ENCODE measurements at places on chromosomes 5 and 9. TPM values are rescaled to one million over a fixed set of nuclear protein-coding genes. Genes with fewer than 3 reads are reported as not detected.

DNA sequence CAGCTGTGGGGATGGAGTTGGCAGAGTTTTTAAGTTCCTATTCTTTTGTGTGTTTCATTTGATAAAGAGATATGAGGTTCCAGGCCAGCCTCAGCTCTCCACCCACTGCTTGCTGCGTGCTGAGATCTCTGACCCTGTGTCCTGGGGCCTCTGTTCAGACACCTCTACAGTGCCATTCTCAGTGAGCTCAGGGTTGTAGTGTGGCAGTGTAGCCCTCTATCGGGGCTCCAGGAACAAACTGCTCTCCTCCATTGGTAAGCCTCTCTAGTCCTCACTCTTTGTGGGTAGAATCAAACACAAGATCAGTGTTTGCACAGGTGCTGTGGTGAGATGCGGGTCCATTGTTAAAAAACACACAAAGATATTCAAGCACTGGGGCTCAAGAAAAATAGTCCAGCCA lies 386.6 kb upstream of the RPS23 start:
- peaks cover 7% of the 10 kb centered on the region for H3K27me3 ChIP-seq
- no peaks in the 10 kb centered on the region for H3K4me1 ChIP-seq
- DNase-seq, result no peak
- H3K4me3 ChIP-seq, result no peak overlapping the region

The PTPRD gene
- 0.18 TPM for total RNA-seq

DNA sequence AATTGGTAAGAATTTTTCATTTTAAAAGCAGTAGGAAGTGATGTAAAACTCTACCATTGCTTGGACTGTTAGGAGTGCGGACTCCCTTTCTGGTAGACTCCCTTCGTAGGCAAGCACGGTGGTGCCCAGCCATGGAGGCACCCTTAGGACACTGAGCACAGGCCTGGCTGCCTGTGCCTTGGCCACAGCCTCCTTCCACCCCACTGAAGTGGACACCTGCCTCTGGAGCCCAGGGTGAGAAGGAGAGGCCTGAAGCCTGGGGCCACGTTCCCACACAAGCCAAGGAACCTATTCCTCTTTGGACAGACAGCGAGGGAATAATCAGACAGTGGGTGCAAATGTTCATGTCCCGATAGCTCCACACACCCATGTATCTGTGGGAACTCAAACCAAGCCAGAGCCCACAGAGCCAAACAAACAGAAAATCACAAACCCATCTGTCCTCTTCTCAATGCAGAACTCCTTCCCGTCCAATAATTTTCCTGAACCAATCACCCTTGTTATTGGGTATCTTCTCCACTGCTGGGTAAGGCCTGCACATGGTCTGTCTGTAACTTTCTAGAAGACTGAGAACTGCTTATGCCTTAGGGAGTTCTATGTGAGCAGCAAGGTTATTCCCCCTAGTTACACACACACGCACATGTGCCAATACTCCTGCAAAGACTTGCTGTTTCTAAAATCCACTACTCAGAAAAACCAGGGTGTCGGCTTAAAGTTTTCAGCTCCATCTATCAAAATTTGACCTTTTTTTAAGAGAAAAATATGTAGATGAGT lies 45.2 kb downstream of the UBE2QL1 start:
- no peak overlapping the region for H3K27ac ChIP-seq
- no peaks in the 10 kb centered on the region for H3K27me3 ChIP-seq

DNA sequence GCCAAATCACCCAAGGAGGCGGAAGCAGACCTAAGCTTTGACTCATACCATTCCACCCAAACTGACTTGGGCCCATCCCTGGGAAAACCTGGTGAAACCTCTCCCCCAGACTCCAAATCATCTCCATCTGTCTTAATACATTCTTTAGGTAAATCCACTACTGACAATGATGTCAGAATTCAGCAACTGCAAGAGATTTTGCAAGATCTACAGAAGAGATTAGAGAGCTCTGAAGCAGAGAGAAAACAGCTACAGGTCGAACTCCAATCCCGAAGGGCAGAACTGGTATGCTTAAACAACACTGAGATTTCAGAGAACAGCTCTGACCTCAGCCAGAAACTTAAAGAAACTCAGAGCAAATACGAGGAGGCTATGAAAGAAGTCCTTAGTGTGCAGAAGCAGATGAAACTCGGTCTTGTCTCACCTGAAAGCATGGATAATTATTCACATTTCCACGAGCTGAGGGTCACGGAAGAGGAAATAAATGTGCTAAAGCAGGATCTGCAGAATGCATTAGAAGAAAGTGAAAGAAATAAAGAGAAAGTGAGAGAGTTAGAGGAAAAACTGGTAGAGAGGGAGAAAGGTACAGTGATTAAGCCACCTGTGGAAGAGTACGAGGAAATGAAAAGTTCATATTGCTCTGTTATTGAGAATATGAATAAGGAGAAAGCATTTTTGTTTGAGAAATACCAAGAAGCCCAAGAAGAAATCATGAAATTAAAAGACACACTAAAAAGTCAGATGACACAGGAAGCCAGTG lies 15.8 kb upstream of the TTC23L start:
- no peaks in the 10 kb centered on the region for H3K27me3 ChIP-seq
- no peaks in the 10 kb centered on the region for H3K4me1 ChIP-seq

GRCh38 chr5:81506900-81507588 lies 113.1 kb upstream of the ACOT12 start:
- peak; percentile 93 for DNase-seq
- no peaks in the 10 kb centered on the region for H3K36me3 ChIP-seq
- no peak overlapping the region for H3K27ac ChIP-seq
- no peaks in the 10 kb centered on the region for H3K27me3 ChIP-seq
- H3K4me1 ChIP-seq, result no peaks in the 10 kb centered on the region

GRCh38 chr5:88934439-88934838 lies 51.5 kb upstream of the MEF2C start:
- DNase-seq, result no peak
- no peaks in the 10 kb centered on the region for H3K36me3 ChIP-seq
- H3K4me3 ChIP-seq, result no peak overlapping the region
- H3K27me3 ChIP-seq, result no peaks in the 10 kb centered on the region
- no peaks in the 10 kb centered on the region for H3K4me1 ChIP-seq

- no peak for DNase-seq
- no peak overlapping the region for H3K27ac ChIP-seq
- peaks cover 2% of the 10 kb centered on the region for H3K36me3 ChIP-seq
- H3K4me1 ChIP-seq, result peaks cover 42% of the 10 kb centered on the region
Measured at GRCh38 chr5:154196281-154196680, 5.7 kb downstream of the GALNT10 start.

The SLC1A3 gene
- total RNA-seq, result 1.3 TPM

DNA sequence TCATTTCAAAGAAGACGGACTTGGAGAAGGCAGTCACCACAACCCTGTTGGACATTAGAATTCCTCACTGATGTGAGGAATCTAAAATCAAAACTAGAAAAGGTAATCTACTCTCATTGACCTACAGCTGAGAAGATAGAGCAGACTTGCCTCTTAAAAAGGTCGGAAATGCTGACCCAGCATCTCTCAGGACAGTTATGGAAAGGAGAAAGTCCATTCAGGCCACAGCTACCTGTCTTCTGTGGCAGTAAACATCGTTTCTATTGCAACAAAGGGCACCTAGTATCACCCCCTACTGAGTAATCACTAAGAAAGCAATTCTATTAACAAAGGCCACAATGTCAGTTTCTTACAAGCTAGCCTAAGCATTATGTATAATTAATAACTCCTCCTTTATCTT lies 601.7 kb downstream of the PRELID2 start:
- H3K36me3 ChIP-seq, result no peaks in the 10 kb centered on the region
- no peak for DNase-seq
- H3K27me3 ChIP-seq, result no peaks in the 10 kb centered on the region
- H3K4me3 ChIP-seq, result no peak overlapping the region
- no peak overlapping the region for H3K27ac ChIP-seq

GRCh38 chr9:132869266-132869665 lies 8.8 kb downstream of the AK8 start:
- no peaks in the 10 kb centered on the region for H3K36me3 ChIP-seq
- no peak overlapping the region for H3K27ac ChIP-seq
- no peaks in the 10 kb centered on the region for H3K4me1 ChIP-seq
- H3K4me3 ChIP-seq, result no peak overlapping the region

DNA sequence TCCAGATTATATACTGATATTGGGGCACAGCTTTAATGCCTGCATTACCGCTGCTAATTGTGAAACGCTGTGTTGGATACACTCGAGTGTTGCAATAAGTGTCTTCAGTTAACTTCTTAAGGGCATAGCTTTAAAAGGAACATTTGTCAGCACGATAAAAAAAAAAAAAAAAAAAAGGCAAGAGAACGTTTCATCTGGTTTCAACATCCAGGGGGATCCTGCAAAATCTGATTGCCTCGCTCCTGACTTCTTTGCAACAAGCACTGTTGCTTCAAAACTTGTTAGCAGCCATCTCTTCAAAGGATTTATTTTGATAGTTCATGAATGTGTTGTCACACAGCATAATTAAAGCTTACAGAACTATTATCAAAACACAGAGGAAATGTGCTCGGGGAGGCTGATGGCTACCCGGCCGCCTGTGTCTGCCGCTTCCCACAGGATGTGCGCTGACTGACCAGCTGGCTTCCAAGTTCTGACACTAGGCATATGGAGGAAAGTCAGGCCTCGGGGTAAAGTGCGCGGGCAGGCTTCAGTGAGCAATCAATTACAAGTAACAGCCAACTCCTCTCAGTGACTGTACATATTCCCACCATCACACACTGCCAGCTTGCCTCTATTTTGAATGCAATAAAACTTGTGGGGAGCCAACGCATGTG lies 77.7 kb downstream of the EBF1 start:
- peaks cover 5% of the 10 kb centered on the region for H3K4me1 ChIP-seq
- peak overlapping the region; percentile 9 for H3K4me3 ChIP-seq
- H3K27me3 ChIP-seq, result no peaks in the 10 kb centered on the region
